Cortex of kidney (tissue), 1 donor: ENCODE measurements at places on chromosomes 12 and 14.

DNA sequence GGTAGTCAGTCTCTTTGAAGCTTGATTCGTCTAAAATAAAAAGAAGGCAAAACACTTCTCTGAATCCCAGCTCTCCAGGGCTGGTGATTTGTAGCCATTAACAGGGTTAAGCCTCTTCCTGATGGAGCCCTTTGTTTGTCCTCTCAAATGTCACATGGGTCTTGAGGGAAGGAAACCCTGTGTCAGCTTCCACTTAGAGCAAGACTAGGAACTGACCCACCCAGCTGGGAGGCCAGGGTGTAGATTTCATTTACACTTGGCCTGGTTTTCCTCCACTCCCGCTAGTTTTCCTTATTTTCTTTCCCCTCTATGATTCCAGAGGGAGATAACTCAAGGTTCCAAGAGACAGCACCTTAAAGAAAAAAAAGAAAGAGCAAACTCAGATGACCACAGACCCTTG, 230.5 kb upstream of the EGLN3 start:
- DNase-seq, result no peak

- no peak for DNase-seq
Measured at GRCh38 chr12:76755829-76756379, 8.0 kb upstream of the ZDHHC17 start.

- DNase-seq, result no peak
Measured at GRCh38 chr14:83988275-83988674, 1541.7 kb upstream of the FLRT2 start.

DNA sequence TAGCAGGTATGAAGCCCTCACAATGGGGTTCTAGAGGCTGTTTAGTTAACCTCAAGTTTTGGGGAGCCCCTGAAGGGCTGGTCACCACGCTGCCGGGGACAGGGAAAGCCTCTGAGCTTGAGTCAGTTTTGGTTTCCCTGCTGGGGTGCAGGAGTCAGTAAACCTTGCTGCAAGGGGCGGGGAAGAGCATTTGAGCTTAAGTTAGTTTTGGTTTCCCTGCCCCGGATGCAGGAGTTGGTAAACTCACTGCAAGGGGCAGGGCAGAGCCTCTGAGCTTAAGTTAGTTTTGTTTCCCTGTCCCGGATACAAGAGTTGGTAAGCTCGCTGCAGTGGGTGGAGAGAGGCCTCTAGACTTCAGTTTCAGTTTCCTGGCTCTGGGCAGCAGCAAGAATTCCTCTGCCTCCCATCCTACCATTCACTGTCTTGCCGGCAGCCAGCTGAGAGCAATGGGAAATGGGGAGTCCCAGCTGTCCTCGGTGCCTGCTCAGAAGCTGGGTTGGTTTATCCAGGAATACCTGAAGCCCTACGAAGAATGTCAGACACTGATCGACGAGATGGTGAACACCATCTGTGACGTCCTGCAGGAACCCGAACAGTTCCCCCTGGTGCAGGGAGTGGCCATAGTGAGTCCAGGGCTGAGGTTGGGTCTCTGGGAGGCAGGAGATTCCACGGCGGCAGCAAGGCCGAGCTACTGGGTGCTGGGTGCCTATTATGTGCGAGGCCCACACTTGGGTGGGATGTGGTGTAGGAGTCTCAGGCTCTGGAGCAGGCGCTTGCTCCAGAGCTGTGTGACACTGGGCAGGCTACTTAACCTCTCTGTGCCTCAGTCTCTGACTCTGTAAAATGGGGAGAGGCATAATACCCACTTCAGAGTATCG, at the start of gene OAS2:
TSS of gene OAS2 (plus strand) at position 357 of the 878 bp plus-strand sequence. CDS start at position 447, 90 bp downstream.
- no peak for DNase-seq

DNA sequence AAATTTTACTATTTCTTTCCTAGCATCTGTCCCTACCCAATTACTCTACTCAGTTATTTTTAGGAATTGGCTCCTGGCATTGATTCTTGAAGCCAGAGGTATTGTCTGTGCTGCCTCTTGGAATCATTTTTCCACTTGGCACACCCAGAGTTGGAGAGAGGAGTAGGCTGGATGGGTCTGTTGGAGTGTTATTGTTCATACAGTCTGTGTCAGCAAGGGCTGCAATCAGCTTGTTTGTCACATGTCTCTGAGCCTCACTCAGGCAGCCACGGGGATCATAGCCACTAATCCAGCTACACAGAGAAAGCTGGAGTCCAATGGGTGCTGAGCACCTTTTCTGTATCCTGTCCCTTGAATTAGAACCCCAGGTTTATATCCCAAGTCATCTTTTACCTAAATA, 176.0 kb upstream of the DYRK2 start:
- DNase-seq, result no peak
